CD4-positive, alpha-beta memory T cell (primary cell): ENCODE measurements at places on chromosomes 1 and 21.

DNA sequence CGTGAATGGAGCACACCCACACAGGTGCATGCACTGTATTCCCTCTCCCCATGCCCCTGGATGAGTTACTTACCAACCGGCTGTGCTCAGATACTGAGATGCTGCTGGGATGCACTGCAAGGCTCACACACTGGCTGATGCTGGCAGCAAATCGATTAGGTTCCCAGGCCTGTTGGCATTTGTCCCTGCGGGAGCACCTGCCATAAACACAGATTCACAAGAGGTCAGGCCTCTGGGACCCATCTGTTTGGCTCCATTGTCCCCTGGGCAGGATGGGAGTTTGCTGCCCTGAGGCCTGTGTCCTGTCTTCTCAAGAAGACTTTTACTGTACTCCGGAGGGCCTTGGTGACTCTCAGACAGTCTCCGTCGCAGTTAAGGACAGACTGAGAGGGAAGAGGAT, 145.4 kb downstream of the PLXNA2 start:
- DNase-seq: no peak

- DNase-seq: no peak
These were observed 145.6 kb downstream of the ZZZ3 start for GRCh38 chr1:77536813-77537212.

GRCh38 chr1:22709227-22709626, 1.4 kb upstream of the EPHB2 start:
- DNase-seq: no peak

GRCh38 chr1:24253571-24253970, 65.6 kb upstream of the GRHL3 start:
- DNase-seq: no peak

DNA sequence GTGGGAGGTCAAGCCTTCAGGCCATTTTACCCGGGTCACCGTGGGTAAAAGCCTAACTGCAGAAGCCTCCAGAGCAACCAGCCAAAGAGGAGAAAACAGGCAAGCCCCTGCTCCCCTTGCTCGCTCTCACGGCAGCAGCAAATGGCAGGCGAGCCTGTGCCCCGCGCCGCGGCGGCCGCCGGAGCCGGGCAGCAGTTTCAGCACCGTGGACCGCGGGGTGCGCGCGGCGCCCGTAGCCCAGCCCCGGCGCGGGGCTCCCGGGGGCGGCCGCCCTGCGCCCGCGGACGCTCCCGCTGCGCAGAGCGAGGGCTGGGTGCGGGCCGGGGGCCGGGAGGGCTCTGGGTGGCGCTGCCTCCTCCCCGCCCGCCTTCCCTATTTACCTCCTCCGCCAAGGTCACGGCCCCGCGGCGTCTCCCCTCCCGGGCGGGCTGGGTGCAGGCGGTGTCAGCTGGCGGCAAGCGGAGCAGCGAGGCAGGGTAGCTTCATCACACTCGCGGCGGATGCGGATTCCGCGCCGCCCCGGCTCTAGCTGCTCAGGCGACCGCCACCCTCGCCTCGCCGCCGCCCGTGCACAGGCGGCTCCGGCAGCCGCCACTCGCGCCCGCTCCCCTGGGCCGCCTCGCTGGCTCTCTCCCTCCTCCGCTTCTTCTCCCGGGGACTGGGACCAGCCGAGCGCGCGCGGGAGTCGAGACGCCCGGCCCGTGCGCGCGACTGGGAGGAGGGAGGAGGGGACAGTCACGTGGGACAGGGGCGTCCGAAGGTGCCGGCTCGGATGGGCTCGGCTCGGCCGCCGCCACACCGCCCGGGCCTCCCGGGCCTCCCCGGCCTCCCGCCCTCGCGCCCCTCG, at the start of gene RGS7:
Gene RGS7, minus strand, starts transcription at position 687 of the 847 bp plus-strand sequence.
- no peak for DNase-seq

DNA sequence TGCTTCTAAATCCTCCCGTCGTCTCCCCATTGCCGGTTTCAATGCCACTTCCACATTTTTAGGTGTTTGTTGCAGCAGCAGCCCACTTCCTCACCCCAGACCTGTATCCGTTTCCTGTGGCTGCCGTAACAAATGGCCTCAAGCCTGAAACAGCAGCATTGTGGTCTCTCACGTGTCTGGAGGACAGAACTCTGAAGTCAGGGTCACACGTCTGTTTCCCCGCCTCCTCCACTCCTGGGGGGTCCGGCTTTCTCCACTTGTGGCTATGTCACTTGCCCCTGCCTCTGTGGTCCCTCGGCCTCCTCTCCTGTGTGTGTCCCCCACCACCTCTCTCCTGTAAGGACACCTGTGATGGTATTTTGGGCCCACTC, 21.8 kb downstream of the TRPM2 start:
- peak; percentile 18 for DNase-seq

DNA sequence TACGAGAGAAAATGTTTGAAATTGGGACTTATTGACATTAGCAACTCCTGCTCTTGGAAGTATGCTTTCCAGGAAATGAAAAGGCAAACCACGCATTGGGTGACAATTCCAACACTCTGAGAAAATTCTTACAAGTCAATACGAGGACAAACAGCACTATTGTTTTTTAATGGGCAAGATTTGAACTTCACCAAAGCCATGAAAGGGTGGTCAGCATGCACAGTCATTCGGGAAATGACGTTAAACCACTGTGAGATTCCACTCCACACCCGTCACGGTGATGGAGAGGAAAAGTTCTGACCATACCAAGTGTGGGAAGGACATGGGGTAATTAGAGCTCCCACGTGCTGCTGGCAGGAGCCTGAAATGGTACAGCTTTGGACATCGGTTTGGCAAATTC, 12.2 kb upstream of the PRXL2B start:
- no peak for DNase-seq

- DNase-seq: no peak
These were observed 56.1 kb upstream of the CAMK1G start for GRCh38 chr1:209527372-209527771.

DNA sequence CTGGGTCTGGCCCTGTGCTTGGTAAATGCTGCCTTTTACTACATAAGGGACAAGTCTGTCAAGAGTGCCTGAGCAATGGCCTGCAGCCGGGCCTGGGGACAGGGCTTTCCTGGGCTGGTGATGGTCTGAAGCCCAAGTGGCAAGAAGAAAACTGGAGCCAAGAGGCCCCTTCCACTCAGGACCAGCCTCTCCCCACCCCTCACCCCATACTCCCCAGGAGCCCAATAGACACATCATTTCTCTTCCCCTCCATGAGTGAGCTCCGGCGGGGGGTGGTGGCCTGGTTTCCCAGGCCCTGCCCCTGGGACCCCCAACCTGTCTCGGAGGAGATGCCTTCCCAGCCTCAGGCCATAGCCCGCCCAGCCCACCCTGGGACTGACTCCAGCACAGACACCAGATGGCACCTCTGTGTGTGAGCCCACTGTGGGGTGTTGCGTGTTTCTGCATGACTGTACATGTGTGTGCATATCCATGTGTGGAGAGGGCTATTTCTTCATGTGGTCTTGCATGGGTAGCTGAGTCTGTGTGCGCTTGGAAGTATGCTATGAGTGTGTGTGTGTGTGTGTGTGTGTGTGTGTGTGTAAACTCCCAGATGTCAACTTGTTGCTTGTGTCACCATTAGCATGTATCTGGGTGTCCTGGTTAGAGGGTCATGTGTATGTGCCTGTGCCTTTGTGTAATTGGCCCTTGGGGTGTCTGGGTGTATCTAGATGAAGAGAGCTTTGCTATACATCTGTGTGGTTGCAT, 14.3 kb upstream of the LRP8 start:
- DNase-seq: no peak

DNA sequence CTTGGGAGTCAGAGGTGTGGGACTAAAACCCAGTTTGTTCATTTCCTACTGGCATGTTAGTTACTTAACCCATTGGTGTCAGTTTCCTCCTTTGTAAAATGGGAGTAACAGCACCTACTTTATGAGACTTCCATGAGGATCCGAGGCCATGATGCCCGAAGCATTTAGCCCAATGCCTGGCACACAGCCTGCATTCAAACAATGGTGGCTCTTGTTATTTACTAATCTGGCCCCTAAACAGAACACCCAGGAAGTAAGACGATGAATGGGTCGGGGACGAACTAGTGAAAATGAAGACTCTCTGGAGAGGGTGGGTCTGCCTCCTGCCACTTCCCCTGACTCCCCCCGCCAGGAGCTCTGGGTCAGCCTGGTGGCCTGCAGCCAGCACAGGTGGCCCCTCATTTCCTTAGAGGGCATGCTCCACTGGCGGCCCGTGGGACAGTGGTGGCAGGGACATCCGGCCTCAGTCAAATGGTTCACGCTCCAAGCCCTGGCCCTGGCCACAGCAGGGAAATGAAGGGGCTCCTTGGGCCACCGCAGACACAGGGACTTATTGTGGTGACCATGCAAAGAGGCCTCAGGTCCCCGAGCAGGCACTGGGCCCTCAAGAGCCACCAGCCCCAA, 9.5 kb upstream of the TAS1R2 start:
- no peak for DNase-seq

DNA sequence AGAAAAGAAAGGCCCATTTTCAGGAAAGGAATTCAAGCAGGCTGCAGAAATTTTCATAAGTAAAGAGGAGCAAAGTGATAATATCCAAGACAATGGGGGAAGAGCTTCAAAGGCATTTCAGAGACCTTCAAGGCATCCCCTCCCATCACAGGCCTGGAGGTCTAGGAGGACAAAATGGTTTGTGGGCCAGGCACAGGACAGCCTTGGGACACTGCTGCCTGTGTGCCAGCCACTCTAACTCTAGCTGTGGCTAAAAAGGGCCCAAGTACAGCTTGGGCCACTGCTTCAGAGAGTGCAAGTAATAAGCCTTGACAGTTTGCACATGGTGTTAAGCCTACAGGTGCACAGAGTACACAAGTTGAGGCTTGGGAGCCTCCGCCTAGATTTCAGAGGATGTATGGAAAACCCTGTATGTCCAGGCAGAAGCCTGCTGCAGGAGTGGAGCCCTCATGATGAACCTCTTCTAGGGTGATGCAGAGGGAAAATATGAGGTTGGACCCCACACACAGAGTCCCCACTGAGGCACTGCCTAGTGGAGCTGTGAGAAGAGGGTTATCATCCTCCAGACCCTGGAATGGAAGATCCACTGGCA, 51.8 kb upstream of the ZSWIM5 start:
- DNase-seq: no peak

GRCh38 chr1:227395426-227396028, 77.2 kb upstream of the CDC42BPA start:
- DNase-seq: no peak

DNA sequence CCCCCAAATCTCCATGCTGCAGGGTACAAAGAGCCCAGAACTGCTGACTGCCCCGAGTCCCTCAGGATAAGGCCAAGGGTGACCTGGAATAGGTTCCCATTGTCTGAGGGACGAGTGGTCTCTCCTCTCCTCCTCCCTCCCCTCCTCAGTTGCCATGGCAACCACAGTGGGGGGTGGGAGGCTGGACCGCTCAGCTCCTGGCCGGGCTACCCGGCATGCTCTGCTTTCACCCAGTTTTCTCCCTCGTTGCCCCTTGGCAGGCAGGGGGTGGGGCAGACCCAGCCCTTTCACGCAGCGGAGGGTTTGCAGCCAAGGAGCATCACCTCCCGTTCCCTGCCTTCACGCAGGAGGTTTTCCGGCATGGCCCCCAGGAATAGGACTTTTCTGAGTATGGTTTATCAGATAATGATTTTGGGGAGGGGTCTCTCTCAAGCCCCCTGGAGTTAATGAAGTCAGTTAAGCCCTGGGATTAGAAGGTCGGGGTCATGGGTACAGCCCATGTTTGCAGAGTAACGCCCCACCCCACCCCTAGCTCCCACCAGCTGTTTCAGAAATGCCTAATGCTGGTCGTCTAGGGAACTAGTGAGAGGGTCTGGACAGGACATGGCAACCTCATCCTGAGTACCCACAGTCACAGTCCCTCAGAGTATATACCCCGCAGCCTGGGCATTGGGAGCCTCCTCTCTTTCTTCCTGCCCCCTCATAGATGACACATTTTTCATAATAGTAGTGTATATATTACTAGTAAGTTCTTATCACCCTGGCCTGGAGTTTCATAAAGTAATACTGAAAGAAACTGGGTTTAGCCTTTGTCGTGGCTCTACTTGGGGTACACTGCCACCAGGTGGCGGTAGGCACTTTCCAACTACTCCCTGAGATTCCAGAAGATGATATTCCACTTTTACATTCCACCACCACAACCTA, 20.7 kb downstream of the C1QB start:
- DNase-seq: no peak

DNA sequence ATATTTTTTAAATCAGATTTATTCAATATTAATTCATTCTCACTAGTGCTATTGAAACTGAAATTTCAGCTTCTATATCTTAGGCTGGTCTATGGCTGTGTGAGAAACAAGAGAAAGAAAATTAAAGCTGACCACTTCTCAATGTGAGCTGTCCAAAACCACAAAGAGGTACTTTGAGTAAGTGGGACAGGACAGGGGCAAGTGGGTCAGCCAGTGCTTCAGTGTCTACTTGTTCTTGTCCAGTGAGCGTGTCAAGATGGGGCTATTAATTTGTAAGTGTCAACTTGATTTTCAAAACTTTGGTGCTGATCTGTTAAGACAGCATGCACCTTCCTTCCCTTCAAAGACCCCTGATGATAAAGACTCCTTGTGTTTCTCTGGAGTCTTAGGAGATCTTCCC, 533.9 kb downstream of the PLPP3 start:
- DNase-seq: no peak

GRCh38 chr1:48701445-48701844, 75.2 kb downstream of the BEND5 start:
- DNase-seq: no peak

DNA sequence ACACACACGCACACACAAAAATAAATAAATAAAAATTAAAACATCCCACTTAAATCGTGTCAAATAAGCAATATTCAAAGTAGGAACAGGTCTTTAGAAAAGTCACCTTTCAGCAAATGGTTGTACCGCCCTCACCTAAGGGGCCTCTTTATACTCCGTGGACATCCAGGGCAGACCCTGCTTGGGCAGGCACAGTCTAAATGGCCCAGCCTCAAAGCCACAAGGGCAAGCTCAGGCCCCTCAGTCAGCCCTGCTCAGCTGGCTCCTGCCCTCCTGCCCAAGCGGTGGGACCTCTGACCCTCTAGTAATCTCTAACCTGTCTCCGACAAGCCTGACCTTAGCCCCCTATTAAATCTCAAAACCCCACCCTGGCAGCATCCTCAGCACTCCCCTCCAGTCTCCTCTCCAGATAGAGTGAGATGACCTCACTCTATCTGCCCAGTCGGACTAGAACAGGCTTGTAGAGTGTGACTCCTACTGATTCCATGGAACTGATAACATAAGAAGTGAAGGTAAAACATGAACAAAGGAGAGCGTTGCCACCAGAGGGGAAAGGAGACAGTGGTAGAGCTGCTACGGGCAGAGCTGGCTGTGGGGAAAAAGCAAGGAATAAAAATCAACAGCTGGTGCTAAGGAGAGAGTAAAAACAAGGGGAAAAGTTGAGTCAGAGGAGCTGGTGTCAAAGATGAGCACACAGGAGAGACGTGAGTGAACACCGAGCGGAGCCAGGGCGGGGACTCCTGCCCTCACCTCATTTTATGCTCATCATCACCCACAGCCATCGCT, 36.0 kb downstream of the SIPA1L2 start:
- DNase-seq: no peak

DNA sequence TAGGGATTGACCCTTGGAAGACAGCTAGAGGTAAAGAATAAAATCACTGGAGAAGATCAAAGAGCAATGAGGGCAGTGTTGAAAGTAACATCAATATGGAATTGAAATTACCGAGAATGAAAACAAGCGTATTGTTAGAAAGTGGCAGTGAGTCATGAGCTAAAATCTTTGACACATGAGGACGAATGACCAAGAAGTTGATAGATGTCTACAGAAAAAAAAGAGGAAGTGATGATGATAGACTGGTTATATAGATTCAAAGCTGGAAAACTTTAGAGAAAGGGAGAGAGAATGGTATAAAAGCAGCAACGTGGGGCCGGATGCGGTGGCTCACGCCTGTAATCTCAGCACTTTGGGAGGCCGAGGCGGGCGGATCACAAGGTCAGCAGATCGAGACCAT, 12.5 kb upstream of the DNM3 start:
- no peak for DNase-seq

GRCh38 chr21:33802481-33802880, 113.1 kb downstream of the ATP5PO start:
- no peak for DNase-seq
